ENCODE measurements at places on chromosomes 11 and 22.

GRCh38 chr11:70048279-70049024 is 29.7 kb upstream of the ANO1 start:
- peaks cover 13% of the 10 kb centered on the region for H3K27me3 ChIP-seq
- no peaks in the 10 kb centered on the region for H3K36me3 ChIP-seq
- no peak overlapping the region for H3K27ac ChIP-seq
- H3K4me1 ChIP-seq = no peaks in the 10 kb centered on the region

DNA sequence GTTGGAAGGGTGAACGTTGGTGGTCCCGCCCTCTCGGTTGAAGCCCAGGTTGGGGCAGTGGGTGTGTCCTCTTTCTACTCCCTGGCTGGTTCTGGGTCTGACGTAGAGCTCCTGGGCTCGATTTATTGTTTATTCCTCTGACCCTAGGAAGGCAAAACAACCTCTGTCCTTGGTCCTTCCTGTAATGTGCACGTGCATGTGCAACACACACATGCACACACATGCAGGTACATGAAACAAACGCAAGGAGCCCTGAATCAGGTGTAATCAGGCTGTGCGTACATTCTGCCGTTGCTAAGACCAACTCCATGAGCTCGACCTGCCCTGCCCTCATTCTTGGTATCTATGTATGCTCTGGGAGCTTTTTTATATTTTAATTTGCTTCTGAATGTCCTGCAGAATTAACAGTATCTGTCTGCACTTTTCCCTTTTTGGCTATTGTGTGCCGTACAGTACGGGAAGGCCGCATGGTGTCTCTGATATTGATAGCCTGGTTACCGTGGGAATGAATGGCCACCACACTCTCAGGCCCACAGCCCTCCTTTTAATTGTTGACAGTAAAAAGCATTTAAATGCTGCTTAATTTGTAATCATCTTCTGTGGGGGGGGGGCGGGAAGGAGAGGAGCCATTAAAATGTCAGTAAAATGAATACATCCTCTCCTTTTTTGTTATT is 66.0 kb upstream of the NNMT start:
- peaks cover 7% of the 10 kb centered on the region for H3K27me3 ChIP-seq
- no peak overlapping the region for H3K4me3 ChIP-seq
- H3K36me3 ChIP-seq = no peaks in the 10 kb centered on the region
- DNase-seq = no peak
- no peak overlapping the region for H3K27ac ChIP-seq

DNA sequence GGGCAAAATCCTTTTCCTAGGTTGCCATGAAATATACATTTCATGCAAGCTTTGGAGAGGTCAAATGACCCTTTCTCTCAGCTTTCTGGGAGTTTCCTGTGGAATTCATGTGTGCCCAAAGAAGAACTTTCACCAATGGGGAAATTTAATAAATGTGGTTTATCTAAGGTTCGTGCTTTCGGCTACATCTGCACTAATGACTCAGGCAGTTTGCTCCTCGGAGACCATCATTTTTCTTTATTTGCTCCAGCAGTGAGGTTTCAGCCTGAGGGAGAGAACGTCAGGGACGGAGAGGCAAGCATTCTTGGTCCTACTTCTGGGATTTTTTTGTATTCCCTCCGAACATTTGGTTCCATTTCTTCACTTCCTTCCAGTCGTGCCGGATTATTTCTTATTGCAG is 85.2 kb downstream of the FLI1 start:
- H3K36me3 ChIP-seq = peaks cover 52% of the 10 kb centered on the region
- peak overlapping the region; percentile 38 for H3K27ac ChIP-seq
- no peak overlapping the region for H3K4me3 ChIP-seq
- H3K27me3 ChIP-seq = no peaks in the 10 kb centered on the region
- no peak for DNase-seq

- no peak overlapping the region for H3K4me3 ChIP-seq
- DNase-seq = no peak
- H3K4me1 ChIP-seq = no peaks in the 10 kb centered on the region
- H3K27ac ChIP-seq = no peak overlapping the region
- H3K36me3 ChIP-seq = no peaks in the 10 kb centered on the region
Measured at GRCh38 chr11:12177739-12178338, 67.4 kb downstream of the MICAL2 start.

- DNase-seq = no peak
- no peak overlapping the region for H3K27ac ChIP-seq
- H3K36me3 ChIP-seq = no peaks in the 10 kb centered on the region
- H3K27me3 ChIP-seq = peaks cover 7% of the 10 kb centered on the region
Measured at GRCh38 chr22:33129621-33130020, 71.4 kb upstream of the SYN3 start.

DNA sequence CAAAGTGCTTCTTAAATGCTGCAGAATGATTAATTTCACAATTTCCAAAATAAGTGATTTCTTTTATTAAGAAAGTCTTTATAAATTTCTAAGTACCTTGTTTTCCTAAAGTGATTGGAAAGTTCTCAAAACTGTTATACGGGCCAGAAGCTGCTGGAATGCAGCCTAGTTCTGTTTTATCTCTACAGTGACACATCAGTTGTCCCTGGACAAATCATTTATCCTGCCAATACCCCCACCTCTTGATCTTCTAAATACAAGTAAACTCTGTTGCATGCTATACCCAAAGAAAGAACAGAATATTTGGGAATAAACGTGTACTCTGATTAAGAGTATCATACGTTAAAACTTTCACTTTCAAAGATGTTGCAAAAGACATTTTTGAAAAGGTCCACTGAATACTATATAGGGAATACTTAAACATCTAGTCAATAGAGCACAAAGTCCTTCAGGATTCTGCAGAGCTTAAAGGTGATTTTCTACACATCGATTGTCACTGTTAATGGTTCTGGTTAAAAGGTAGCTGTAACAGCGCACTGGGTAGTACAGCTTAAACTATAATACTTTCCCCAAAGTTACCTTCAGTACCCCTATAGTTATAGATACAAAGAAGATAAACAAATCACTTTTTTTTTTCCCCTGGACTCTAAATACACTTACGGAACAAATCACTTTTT is 92.1 kb upstream of the APOA1 start:
- peak overlapping the region; percentile 84 for H3K4me3 ChIP-seq
- H3K36me3 ChIP-seq = peaks cover 17% of the 10 kb centered on the region
- no peak for DNase-seq
- peak overlapping the region; percentile 94 for H3K27ac ChIP-seq
- no peaks in the 10 kb centered on the region for H3K27me3 ChIP-seq
- H3K4me1 ChIP-seq = peaks cover 61% of the 10 kb centered on the region

DNA sequence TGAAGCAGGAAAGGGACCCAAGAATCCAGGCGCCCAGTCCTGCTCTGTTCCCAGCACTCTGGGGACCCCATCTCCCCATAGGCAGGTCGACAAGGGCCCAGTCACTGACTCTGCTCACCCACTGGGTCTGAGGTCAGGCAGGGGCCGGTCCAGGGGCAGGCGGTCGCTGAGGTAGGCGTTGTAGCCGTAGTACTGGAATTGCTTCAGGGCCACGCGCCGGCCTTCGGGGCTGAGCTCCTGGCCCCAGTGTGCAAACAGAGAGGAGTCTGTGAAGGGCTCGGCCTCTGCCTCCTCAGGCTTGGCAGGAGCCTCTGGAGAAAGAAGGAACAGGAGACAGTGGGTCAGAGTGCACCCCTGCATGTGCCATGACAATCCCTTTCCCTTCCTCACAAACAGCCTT is 95.6 kb upstream of the CSNK2A3 start:
- H3K4me3 ChIP-seq = no peak overlapping the region
- H3K27ac ChIP-seq = no peak overlapping the region
- no peak for DNase-seq
- H3K27me3 ChIP-seq = peaks cover 10% of the 10 kb centered on the region

- no peak overlapping the region for H3K4me3 ChIP-seq
- no peaks in the 10 kb centered on the region for H3K4me1 ChIP-seq
- H3K27me3 ChIP-seq = peaks cover 1% of the 10 kb centered on the region
- no peak overlapping the region for H3K27ac ChIP-seq
- no peak for DNase-seq
Measured at GRCh38 chr11:92246630-92247029, 22.0 kb downstream of the FAT3 start.

- H3K4me1 ChIP-seq = peaks cover 27% of the 10 kb centered on the region
- DNase-seq = no peak
- H3K4me3 ChIP-seq = peak overlapping the region; percentile 88
Measured at GRCh38 chr11:76233196-76233921, 27.1 kb upstream of the WNT11 start.

DNA sequence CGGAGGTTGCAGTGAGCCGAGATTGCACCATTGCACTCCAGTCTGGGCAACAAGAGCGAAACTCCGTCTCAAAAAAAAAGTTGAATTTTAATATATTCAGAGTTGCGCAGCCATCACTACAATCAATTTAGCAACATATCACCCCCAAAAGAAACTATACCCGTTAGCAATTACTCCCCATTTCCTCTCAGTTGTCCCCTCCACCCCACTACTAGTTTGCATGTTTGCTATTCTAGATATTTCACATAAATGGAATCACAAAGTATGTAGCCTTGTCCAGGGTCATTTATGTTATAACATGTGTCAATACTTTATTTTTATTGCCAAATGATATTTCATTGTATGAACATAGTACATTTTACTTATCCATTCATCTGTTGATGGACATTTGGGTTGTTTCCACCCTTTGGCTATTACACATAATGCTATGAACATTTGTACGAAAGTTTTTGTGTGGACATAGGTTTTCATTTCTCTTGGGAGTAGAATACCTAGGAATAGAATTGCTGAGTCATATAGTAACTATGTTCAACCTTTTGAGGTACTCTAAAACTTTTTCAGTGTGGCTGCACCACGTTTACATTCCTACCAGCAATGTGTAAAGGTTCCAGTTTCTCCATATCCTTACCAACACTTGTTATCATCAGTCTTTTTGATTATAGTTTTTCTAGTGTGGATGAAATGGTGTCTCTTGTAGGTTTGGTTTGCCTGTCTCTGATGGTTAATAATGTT is 2.2 kb downstream of the ZNF143 start:
- no peaks in the 10 kb centered on the region for H3K27me3 ChIP-seq
- H3K36me3 ChIP-seq = peaks cover 7% of the 10 kb centered on the region
- H3K4me3 ChIP-seq = peak overlapping the region; percentile 81
- H3K27ac ChIP-seq = peak overlapping the region; percentile 98
- peaks cover 20% of the 10 kb centered on the region for H3K4me1 ChIP-seq

DNA sequence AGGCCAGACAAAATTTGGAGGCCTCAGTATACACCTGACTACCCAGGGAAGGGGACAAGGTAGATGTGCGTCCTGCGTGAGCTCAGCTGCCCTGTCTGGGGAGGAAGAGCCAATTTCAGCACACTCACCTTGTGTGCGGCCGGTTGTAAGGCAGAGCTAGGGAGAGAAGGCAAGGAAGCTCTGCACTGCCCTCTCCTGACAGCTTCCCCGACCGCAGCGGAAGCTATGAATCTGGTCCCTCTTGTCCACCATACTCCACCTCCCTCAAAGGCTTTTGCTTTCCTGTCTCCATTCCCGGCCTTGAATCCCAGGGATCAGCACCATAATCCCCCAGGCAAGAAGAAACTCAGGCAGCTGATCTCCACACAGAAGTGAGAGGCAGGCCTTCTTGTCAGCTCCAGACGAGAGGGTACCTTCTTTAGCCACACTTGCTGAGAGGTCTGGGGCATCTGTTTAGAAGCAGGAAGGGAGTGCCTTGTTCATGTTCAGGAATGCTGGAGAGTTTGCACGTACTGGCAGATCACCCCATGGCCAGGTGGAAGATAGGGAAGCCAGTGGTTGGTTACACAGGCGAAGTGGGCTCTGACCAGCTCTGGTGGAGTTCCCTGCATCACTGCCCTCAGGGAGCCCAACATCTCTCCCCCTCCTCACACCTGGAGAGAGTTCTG is 62.5 kb downstream of the FEZ1 start:
- peaks cover 15% of the 10 kb centered on the region for H3K27me3 ChIP-seq
- peaks cover 12% of the 10 kb centered on the region for H3K4me1 ChIP-seq
- no peak for DNase-seq
- no peaks in the 10 kb centered on the region for H3K36me3 ChIP-seq

DNA sequence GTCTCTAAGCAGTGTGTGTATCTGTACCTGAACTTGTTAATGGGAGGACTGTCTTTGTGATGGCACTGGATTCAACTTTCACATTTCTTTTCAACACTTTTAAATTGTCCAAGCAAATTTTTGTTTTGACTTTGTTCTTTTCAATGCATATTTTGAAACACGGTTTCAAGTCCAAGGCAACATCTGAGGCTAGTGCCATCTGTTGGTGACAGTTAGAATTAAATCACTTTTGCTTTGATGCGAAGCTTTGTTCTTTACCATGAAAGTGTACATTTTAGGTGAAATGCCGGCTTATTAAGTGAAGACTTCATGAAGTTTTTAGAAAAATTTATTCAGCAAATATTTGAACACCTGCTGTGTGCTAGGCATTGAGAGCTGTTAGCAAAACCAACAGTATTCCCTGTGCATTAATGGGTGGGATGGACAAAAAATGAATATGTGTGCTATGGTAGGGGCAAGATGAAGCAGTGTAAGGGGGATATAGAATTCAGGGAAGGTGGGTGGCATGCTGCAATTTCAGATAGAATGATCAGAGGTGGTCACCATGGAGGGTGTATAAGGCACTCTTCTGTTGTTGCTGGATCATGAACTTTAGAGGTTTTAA is 70.2 kb downstream of the DDX10 start:
- H3K4me1 ChIP-seq = peaks cover 29% of the 10 kb centered on the region
- H3K27me3 ChIP-seq = no peaks in the 10 kb centered on the region
- no peak for DNase-seq
- H3K36me3 ChIP-seq = peaks cover 15% of the 10 kb centered on the region
- no peak overlapping the region for H3K4me3 ChIP-seq

Measured in memory B cell (primary cell).